CD4-positive, CD25-positive, alpha-beta regulatory T cell (primary cell): ENCODE measurements at places on chromosomes 3 and 15. TPM values are rescaled to one million over a fixed set of nuclear protein-coding genes. Genes with fewer than 3 reads are reported as not detected.

- DNase-seq, result no peak
Measured at GRCh38 chr15:51380999-51381806, 39.7 kb downstream of the GLDN start.

DNA sequence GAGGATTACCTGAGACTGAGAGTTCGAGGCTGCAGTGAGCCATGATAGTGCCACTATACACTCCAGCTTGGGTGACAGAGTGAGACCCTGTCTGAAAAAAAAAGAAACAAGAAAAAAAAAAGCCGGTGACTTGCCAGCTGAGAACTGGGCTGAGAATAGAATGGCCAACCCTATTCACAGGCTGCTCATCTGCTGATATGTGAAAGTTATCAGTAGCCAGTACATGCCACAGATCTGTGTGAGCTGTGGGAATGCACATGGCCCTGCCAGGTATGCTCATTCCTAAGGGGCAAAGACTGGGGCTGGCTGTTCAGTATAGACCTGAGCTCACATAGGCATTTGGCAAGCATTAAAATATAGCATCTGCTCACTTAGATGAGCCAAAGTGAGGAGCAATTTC lies 30.9 kb downstream of the IL20RB start:
- no peak for DNase-seq

FSIP1 gene
- total RNA-seq, result 0.25 TPM

GRCh38 chr3:181913254-181913653 lies 201.5 kb downstream of the SOX2 start:
- no peak for DNase-seq

DNA sequence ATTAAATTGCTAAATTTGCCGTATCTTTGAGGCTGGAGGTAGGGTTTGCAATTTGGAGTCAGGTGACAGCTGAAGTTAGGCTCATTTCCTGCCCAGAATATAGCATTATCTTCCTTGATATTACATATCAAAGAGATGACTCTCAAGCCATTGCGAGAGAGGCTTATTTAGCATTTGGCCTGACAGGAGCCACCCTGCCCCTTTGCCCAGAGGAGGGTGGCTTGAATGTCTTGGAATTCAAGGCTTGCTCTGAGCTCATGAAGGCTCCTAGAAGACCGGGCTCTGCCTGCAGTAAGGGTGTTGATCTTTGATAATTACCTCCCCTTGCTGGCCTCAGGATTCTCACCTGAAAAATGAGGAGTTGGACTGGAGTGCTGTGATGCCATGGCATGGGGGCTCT lies 251.4 kb upstream of the C2CD4B start:
- DNase-seq, result no peak

RAD54L2 gene
- total RNA-seq, result 41.3 TPM

DNA sequence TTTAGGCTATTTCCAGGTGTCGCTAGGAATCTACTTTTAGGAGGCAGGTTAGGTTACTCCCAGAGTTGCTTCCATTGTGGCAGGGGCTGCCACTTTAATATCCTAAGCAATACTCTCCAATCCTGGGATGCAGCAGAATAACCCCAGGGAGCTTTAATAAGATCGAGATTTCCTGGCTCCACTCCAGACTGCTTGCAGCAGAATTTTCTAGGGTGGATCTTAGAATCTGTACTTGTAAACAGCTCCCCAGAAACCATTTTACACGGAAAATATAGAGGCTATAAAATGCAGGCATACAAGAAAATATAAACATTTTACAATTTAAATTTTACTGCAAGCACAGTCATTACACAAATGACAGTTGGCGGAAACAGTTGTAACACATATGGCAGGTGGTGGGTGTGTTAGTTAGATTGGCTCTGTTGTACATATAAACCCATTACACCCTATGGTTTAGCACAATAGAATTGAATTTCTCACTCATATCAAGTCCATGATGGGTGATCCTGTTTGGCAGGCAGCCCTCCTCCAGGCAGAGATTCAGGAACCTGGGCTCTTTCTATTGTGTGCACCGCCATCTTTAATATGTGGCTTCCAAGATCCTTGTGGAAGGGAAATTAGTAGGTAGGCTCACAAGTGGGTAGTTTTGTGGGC lies 35.0 kb upstream of the TNFAIP8L3 start:
- no peak for DNase-seq

- DNase-seq, result no peak
Measured at GRCh38 chr3:30084316-30084715, 522.1 kb upstream of the TGFBR2 start.

DNA sequence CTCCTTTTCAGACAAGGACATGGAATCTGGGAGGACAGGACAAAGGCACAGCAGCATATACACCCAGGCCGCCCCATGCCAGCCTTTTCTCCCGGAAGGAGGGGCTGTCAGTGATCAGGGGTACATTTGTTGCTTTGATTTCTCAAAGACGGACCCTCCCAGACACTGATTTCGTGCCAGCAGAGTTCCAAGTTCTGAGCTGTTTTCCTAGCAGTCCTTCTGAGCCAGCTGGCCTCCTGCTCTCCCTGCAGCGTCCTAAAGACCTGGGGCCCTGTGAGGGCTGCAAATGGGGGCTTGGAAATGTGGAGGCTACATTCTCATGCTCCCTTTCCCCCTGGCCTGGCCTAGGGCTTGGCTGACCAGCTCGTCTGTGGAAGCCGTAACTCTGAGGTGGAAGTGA lies 22.3 kb downstream of the CTSH start:
- DNase-seq, result no peak

GRCh38 chr3:118292841-118293240 lies 741.8 kb downstream of the IGSF11 start:
- no peak for DNase-seq

DNA sequence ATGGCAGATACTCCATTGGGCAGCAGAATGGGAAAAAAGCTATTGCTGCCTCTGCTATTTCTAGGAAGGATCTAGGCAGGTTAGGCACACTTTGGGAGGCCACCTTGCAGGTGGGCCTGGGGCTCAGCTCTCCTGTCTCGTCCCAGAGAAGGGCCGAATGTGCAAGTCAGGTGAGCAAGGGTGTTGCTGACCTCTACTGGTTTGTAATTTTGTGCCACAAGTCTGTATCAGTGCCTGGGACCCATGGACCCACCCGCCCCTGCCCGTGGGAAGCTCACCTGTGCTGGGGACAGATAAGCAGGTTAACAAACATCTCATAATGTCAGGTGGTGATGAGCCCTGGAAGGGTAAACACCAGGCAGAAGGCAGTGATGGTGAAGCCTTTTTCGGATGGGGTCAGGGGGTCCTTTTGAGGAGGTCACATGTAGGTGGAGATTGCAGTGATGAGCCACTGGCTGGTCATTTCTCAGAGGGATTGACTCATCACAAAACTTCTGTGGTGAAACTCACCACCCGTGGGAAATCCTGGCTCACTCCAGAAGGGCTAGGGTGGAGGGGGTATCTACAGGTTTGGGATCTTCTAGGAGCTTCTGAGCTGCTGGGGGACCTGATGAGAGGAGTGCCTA lies 161.3 kb downstream of the KLF13 start:
- peak; percentile 23 for DNase-seq

GRCh38 chr3:50481992-50482391 lies 21.4 kb downstream of the CACNA2D2 start:
- DNase-seq, result no peak

DNA sequence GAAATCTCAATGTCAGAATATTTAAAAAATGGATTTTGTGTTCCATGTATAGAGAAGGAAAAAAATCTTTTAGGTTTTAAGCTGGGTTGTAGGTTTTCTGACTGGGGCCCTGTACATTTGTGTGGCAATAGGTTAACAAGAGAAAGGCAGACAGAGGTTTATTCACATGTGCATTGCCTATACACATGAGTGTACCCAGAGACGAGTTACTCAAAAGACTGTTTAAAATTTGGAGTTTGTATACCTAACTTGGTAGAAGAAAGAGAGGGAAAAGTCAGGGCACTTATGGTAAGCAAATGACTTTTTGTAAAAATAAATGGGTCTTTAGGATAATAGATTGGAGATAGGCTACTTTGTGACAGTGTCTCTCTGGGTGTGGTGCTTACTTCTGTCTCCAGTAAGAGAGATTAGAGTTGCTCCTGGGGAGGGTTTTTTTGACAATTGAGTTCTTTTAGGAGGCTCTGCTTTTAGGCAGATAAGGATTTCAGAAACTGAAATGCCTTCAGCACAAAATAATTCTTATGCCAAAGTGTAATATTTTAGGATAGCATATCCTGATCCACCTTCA lies 225.2 kb downstream of the TCF12 start:
- no peak for DNase-seq

DNA sequence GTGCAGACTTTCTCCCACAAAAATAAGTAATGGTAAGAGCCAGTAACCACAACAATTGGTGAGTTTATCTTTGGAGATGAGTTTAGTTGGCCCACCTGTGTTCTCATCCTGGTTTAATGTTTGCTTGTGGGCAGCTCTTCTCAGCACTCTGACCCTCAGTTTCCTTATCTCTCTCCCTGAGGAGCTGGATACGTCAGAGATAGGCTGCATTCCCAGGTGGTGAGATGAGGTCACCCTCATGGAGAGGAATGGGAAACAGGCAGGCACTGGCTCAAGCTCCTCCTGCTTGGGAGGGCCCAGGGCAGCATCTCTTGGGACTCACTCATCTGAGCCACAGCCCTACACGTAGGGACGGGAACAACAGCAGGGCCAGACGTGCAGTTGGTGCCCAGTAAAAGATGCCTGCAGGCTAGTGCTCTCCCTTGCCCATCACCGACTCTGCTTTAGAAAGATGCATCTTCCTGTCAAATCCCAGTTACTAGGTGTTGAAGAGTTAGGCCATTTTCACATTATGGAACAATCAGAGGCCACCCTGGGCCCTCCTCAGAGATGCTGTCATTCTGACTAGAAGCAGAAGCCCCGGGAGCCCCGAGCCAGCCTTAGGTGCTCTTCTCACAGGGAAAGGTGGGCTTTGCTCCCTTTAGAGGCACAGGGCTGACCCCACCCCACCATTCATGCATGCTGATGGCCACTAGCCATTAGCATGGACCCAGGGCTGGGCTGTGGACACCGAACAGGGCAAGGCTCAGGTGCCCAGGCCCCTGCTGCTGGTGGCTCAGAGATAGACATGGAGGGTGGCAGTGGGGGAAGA lies 59.7 kb downstream of the GRIP2 start:
- DNase-seq, result no peak

GRCh38 chr15:66780973-66781718 lies 79.1 kb downstream of the SMAD6 start:
- DNase-seq, result no peak

DNA sequence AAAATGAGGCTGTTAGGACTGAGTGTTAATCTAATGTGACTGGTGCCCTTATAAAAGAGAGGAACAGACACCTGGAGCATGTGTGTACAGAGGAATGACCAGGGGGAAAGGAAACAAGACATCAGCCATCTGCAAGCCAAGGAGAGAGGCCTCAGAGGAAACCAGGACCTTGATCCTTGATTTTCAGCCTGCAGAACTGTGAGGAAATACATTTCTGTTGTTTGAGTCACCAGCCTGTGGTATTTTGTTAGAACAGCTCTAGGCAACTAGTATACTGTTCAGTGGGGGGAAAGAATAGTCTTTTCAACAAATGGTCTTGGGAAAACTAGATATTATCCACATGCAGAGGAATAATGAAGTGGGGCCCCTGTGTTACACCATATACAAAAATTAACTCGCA lies 80.6 kb downstream of the CCR1 start:
- DNase-seq, result no peak

- no peak for DNase-seq
Measured at GRCh38 chr15:85071061-85071460, 89.4 kb downstream of the PDE8A start.

DNA sequence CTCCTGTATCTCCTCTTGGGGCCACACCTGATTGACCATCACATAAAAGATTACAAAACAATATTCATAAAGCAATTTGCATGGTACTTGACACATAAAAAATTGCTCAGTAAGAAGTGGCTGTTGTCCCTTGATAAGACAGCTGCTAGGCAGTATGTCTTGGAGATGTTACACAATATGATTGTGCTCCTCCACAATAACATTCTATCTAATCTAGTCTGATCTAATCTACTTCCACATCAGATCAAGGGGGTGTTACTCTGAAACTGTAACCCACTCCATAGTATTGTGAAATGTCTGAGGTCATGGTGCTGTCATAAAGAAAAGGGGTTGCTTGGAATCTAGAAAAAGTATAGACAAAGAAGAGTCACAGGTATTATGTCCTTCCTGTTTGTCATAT lies 23.4 kb upstream of the AQP9 start:
- no peak for DNase-seq

GRCh38 chr15:75553659-75554058 lies 25.5 kb downstream of the PTPN9 start:
- DNase-seq, result no peak

- DNase-seq, result no peak
Measured at GRCh38 chr3:175879417-175879816, 1020.3 kb downstream of the NAALADL2 start.

DNA sequence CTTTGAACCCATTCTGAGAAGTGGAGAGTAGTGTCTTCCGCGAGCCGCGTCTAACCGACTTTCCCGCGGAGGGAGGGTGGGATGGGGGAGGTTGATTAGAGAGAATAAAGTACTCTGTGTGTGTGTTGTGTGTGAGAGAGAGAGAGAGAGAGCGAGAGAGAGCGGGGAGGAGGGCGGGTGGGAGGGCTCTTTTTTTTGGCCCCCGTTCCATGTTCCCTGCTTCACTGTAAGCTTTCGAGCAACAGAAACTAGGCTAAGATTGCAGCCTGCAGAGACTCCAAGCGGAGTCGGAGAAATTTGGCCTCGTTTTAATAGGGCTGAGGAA lies 1.6 kb upstream of the MEIS2 start:
- no peak for DNase-seq

GRCh38 chr15:61923173-61923572 lies 137.1 kb downstream of the VPS13C start:
- no peak for DNase-seq

ACAD11 gene
- total RNA-seq, result 27.5 TPM

DNA sequence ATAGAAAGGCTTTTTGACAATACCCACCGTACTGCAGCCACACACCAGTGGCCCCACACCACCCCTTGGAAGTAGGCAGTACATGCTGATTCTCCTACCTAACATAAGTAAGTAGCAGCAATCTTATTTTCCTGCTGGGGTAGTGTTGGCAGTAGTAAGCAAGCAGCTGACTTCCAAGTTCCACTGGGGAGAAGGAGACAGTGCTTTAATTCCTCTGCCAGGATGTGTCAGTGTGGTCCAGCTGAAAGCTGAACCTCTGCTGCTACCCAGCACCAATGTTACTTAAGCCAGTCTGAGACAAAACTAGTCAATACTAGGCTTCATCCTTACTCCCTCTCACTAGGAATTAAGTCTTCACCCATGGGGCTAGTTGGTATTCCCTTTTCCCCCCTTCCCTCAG lies 74.7 kb downstream of the DZIP3 start:
- no peak for DNase-seq

DNA sequence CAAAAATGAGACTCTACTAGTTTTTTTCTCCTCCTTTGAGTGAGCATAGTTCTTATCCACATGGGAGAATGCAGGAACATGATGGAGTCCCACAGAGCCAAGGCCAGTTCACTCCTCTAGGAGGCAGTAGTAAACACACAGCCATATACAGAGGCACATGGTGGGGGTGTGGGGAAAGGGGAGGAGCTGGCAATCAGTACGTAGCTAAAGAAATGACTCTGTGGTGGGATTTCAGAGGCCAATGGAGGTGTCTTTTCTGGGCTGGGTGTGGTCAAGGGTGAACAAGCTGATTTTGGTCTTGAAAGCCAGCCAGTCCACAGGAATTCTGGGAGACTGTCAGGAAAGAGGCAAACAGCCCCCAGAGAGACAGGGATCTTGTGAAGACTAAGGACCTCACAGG lies 6.6 kb upstream of the RAB11A start:
- DNase-seq, result peak; percentile 80

GRCh38 chr3:52068055-52068571 lies 11.7 kb upstream of the DUSP7 start:
- no peak for DNase-seq

GRCh38 chr15:35305031-35305550 lies 220.0 kb upstream of the NANOGP8 start:
- DNase-seq, result no peak
